ENCODE measurements at places on chromosomes 4 and X. TPM values are rescaled to one million over a fixed set of nuclear protein-coding genes. Genes with fewer than 3 reads are reported as not detected.

CFAP47 gene
- total RNA-seq = not detected

RAB9A gene
- 30.5 TPM for total RNA-seq

DNA sequence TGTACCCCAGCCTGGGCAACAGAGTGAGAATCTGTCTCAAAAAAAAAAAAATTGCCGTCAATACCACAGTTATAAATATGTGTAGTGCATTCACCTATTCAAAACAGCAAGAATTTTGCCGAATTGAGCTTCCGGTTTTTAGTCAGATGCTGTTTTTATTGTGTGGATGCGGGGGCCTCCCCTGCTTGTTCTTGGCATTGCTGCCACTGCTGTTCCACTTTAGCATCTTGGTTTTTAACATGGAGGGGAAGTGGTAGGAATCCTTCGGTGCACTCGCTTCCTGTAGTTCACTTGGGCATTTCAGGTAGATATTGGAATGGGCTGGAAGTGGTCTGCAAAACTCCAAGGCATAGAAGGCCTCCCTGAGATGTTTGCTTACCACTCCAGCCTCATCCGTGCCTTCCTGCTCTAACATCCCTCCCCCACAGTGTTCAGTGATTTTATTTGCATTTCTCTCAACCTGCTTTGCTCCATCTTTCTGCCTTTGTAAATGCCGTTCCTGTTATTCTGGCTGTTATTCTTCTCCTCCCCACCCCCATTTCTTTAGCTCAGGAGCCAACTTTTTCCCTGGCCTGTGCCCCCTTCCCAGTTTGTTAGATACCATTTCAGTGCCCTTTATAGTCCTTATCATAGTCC is 25.5 kb downstream of the MOB1B start:
- ATAC-seq = peak; percentile 72

XPNPEP2 gene
- 0.45 TPM for total RNA-seq

DNA sequence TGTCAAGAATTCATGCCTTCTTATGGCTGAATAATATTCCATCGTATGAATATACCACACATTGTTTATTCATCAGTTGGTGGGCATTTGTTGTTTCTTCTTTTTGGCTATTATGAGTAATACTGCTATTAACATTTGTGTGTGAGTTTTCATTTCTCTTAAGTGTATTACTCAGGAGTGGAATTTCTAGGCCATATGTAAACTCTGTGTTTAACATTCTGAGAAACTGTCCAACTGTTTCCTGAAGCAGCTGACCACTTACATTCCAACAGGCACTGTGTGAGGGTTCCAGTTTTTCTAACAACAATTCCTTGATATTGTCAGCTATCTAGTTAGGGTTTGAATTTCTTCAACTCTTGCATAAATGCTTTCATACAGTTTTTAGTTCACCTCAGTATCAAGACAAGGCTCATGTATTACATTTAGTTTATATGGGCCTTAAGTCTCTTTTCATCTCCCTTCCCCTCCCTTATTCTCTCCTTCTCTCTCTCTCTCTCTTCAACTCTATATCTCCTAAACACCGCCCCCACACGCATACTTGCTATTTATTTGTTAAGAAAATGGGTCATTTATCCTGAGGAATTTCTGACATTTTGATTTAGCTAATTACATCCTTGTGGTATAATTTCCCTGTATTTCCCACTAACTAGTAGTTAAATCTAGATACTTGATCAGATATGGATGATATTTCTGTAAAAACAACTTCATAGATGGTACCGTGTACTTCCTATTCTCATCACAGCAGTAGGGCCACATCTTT is 77.4 kb downstream of the WDR19 start:
- no peak for ATAC-seq
